Fibroblast of the conjunctiva (primary cell): ENCODE measurements at places on chromosomes 2 and 18.

- no peak for DNase-seq
These were observed 155.0 kb downstream of the ZBTB7C start for GRCh38 chr18:48254077-48254602.

DNA sequence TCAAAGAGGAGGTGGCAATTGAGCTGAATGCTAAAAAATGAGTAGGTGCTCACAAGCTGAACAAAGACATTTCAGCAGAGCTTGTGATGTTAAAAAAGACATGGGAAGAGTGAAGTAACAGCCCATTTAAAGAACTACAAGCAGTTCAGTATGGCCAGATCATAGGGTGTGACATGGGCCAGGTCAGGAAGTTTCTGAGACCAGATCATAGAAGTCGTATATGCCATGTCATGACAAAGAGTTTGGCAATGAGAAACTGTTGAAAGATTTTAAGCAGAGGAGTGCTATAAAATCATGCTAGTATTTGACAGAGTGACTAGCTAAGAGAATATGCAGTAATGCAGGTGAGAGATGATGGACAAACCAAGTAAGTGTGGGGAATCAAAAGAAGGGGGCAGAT lies 7.3 kb upstream of the PELI1 start:
- no peak for DNase-seq

- DNase-seq = no peak
These were observed 6.0 kb downstream of the SLC39A10 start for GRCh38 chr2:195663007-195663406.

GRCh38 chr2:55114597-55114996 lies 64.3 kb upstream of the RTN4 start:
- no peak for DNase-seq

GRCh38 chr2:128312411-128312810 lies 6.3 kb downstream of the HS6ST1 start:
- DNase-seq = no peak

- no peak for DNase-seq
These were observed 50.0 kb downstream of the RHBDD1 start for GRCh38 chr2:226885769-226886435.

DNA sequence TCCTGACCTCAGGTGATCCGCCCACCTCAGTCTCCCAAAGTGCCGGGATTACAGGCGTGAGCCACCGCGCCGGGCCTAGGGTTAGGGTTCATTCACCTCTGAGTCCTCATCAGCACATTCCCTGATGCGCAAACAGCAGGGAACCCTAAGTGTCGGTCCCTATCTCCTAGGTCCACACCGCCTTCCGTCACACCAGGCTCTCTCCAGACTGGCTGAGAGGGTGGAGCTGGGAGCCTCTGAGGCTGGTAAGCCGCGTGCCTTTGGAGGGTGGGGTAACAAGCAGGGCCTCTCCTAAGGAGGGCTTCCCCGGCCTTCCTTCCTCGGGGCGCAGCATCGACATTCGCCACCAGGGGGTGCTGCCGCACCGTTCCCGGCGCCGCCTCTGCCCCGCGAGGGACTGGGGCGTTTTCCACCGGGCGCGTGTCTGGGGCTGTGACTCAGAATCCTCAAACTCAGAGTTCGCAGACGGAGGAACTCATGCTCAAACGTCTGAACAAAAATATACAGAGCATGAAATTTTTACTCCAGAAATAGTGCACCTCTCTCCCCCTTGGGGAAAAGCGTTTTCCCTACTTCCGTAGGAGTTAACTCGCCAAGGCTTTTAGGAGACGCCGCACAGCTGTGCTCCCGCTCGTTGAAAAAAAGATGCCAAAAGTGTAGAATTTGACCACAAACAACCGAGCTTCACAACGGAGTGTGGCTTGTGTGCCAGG lies 63.9 kb upstream of the ASAP2 start:
- DNase-seq = peak; percentile 79

GRCh38 chr2:30412047-30412683 lies 34.9 kb upstream of the LCLAT1 start:
- DNase-seq = no peak

DNA sequence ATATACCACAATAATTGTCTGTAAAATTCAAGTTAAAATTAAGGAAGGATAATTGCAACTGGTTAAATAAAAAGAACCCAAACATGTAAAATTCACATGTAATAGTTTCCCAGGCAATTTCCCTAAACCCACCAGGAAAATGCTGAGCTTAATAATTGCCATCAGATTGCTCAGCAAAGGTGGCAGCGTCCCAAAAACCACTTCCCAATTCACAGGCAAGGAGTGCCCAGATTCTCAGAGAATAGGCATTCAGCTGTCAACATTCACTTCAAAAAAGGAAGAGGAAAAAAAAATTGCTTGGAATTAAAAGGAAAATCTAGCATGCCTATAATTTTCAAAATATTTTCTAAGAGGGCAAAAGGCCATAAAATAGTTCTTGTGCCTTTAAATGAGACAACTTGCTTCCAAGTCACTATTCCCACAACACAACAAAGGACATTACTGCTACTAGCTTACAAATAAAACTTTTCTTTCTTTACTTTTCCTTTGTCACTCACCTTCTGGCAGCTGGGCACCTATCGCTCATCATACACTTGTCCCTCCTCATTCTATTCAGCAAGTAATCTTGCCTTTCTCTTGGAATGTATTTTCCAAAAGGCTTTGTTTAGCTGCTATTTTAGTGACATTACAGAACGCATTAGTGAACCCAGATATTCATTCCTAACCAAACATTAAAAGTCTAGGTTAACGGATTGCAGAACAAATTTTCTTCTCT lies 15.2 kb downstream of the SRBD1 start:
- DNase-seq = no peak

GRCh38 chr2:177489719-177490301 lies 97.2 kb downstream of the AGPS start:
- DNase-seq = peak; percentile 22

DNA sequence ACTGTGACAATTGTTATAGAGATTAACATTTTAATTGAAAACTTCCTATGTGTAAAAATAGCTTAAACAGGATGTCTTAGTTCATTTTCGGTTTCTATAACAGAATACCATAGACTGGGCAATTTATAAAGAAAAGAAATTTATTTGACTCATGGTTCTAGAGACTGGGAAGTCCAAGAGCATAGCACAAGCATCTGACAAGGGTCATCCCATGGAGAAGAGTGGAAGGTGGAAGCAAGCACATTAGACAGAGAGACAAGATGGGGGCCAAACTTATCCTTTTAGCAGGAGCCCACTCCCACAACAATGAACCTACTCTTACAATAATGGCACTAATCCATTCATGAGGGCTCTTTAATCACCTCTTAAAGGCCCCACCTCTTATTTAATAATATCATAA lies 100.3 kb downstream of the FAM161A start:
- DNase-seq = no peak

- no peak for DNase-seq
These were observed 909 bp downstream of the NFATC1 start for GRCh38 chr18:79396431-79397246.

- DNase-seq = no peak
These were observed 15.5 kb upstream of the CDC42EP3 start for GRCh38 chr2:37686792-37687526.

DNA sequence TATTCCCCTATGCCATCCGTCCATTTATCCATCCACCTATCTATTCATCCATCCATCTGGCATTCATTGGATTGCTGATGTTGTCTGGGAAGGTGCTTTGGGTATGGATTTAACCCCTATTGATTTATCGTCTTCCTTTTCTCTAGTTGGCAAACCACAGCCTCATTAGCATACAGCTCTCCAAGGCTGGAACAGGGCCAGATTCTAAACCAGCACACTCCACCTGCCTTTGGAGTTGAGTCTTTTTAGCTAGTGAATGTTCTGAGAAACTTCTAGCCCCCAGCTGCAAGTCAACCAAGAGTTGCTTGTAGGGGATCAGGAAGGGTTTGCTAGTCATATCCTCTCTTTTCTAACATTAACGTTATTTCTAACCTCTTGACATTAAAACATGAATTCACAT lies 90.7 kb downstream of the NRP2 start:
- DNase-seq = no peak

DNA sequence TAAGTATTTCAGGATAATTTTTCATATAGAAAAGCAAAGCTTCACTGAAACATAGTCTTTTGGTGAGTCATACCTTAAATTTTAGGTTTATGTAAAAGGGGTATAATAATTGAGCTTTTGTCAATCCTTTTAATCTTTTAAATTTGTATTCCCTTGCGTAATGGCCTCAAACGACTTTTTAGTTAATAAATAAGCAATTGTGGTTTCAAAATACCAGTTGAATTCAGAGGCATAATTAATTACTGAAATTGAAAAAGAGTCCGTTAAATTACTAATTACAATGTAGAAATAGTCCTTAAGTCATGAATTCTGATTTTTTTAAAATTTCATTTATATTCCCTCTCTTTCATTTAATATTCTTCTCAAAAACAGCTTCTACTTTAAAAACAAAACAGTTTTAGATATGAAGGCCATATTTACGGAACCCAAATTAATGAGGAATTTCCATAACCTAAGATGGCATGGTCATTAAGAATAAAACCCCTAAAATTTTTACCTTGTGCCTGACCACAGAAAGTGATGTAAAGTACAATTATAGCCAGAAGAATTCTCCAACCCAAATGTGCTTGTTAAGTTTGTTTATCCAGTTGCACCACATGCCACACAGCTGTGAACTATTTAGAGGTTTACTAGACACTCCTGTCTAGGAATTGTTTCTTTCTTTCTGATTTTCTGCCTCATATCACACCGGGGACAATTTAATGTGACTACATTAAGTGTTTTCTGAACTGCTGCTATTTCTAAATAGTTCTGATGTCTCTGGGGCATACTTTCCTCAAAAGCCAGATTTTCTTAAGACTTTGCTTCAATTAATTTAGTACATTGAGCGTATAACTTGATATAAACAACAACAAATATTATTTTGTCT lies 60.7 kb upstream of the ITGA4 start:
- DNase-seq = no peak

DNA sequence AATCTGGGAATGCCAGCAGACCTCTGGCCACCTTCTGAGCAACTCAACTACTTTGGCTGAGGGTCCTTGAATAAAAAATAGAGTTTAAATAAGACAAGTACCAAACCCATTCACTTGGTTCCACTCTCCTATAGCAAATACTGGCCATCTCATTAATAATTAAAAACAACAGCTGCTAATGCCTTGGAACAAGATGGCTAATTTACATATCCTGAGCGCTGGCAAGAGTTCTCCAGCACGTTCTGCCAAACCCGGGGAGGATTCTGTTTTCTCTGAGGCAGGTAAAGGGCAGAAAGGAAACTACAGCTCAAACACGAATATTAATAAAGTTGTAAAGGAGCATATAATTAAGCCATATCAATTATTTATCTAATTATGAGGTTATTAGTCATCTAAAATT lies 1123.7 kb downstream of the TDRD15 start:
- DNase-seq = no peak

DNA sequence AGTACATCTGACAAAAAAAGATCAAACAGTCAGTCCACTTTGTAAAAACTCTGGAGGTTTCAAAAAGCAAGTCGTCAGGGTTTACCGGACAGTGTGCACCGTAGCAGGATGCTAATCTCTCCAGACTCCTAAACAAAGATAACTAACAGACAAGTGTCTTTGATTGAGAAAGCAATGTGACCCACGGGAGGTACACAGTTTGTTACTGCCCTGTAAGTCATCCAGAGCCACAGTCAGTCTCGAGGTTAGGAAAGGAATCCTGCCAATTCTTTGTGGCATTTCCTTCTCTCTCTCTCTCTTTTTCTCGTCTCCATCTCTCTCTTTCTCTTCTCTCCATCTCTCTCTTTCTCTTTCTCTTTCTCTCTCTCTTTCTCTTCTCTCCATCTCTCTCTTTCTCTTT lies 42.8 kb downstream of the LRRTM4 start:
- no peak for DNase-seq

- DNase-seq = no peak
These were observed 38.2 kb downstream of the CASP8 start for GRCh38 chr2:201298462-201299052.

DNA sequence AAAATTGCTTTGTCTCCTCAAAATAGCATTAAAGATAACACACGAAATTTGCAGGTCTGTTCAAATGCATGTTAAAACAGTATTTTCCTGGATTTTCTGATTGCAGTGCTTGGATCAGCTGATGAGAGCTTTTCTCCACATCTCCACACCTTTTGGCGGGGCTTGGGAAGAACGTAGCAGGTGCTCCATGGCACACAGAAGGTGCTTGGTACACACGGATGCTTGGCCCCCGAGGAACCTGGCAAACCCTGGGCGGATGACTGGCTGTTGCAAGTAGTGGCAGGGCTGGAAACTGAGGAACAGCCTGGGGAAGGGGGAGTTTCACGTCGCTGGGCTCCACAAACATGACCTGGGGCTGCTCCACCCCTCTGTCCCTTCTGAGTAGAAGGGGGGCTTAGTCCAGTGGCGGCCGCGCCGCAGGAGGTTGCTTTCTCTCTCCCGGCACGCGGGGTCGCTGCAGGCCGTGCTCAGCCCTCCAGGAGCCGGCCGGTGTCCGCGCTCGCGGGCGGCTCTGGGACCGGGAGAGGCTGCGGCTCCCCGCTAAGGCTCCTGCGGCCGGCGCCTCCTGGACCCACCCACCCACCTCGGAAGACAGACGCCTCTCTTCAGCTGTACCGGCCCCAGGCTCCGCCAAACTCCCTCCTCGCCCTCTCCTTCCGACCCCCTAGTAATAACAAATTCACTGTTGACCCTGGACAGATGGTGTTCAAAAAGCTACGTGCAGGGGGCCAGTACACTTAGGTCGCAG lies 69.3 kb downstream of the MARCO start:
- DNase-seq = peak; percentile 4

- DNase-seq = no peak
These were observed 24.3 kb downstream of the COA5 start for GRCh38 chr2:98583816-98584618.

- DNase-seq = no peak
These were observed 21.2 kb downstream of the AFF3 start for GRCh38 chr2:100121124-100121718.

DNA sequence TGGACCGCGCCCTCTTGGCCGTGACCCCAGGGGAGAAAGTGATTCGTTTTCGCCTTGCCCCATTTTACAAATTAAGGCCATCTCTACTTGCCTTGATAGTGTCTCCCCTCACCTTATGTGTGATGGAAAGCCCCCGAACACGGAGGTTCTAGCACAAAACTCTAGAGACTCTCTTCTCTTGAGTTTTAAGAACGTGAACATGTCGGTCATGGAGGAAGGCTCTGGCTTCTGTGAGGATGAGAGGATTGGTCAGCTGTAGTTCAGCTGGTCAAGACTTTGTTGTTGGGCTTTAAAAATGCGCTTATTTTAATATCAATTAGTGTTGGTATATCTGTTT lies 828 bp downstream of the DYNC1I2 start:
- DNase-seq = peak; percentile 2

DNA sequence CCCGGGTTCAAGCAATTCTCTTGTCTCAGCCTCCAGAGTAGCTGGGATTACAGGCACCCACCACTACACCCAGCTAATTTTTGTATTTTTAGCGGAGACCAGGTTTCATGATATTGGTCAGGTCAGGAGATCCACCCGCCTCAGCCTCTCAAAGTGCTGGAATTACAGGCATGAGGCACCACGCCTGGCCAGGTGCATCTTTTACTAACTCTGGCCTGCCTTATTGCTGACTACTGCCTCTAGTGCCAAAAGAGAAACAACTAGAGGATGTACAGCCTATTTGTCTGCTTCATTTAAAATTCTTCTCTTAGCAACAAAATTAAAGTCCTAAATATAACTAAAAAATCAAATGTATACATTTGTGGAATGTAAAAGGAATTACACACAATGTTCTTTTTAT lies 115.4 kb downstream of the BMPR2 start:
- no peak for DNase-seq

GRCh38 chr2:128069769-128070168 lies 21.2 kb upstream of the UGGT1 start:
- DNase-seq = no peak
